ENCODE measurements at places on chromosomes 7 and 10. TPM values are rescaled to one million over a fixed set of nuclear protein-coding genes. Genes with fewer than 3 reads are reported as not detected.

GRCh38 chr10:109706026-109706560 lies 217.2 kb downstream of the XPNPEP1 start:
- DNase-seq, result no peak

TMEM139 gene
- total RNA-seq, result 0.69 TPM

- no peak for DNase-seq
These were observed 78.4 kb downstream of the XRCC2 start for GRCh38 chr7:152597507-152597906.

GRCh38 chr10:71042216-71042615 lies 153.9 kb upstream of the PCBD1 start:
- no peak for DNase-seq
